ENCODE measurements at places on chromosomes 7 and 10.

GRCh38 chr7:83324596-83324995 is 161.9 kb upstream of the PCLO start:
- no peak for DNase-seq

GRCh38 chr10:79079490-79080355 is 11.0 kb downstream of the ZMIZ1 start:
- DNase-seq, result no peak

DNA sequence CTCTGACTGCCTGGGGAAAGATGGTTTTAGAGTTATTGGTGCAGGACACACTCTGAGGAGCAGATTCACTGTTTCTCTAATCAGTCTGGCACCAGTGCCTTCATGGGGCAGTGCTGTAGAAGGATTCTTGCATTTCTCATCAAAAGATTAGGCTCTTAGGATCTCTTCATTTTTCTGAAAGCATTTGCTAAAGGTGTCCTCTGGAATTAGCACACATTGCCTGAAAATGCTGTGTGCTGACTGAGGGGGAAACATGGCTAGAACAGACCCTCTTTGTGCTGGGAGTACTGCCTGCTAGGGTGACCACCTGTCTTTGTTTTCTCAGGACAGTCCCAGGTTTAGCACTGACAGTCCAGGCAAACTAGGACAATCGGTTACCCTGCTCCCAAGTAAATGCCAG is 301.0 kb downstream of the PTEN start:
- no peak for DNase-seq

DNA sequence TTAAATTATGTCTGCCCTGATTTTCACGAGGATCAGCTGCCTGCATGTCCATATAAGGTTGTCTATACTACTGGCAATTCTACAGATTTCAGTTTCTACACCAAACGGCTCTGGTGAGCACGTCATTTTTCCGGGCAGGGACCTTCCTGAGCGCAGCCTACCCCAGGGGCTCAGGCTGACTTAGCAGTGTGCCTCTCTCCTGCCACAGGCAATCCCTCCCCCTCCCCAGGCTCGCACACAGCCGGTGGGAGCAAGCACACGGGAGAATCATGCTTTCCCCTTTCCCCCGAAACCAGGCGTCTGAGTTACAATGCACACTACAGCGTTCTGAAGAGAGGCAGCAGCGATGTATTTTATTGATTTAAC is 1.7 kb downstream of the KLF6 start:
- no peak for DNase-seq

DNA sequence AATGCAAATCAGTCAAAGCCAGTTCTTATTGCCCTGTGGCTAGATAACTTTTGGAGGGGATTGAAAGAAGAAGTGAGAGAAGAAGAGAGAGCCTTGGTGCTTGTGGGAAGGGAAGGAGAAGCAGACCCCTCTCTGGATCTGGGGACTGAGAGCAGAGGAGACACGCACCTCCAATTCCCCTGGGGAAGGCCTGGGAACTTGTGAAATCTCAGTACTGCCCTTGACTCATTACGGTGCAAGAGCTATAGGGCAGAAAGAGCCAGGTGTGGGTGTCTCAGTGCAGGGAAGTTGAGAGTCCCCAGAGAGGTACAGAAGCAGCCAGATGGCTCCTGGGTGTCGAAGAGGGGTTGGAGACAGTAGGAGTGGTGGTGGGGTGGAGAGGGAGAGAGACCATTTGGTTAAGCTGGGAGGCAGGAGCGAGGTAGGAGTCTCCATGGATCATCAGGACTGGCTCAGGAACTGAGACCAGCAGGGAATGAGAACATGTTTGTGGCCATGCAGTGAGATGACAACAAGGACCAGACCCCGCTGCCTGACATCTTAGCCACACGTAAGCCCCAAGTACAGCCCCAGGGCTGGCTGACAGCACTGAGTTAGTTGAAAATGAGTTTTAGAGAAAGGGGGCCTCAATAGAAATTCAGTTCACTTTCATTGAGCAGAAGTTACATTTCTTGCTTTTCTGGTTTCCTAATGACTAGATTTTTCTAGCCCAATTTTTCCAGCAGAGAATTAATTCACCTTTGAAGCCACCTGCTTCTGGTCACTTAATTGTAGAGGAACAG is 238.2 kb downstream of the BUB3 start:
- no peak for DNase-seq

All from GM04503 (cell line).